ENCODE measurements at places on chromosomes 7 and 10.

- no peak for DNase-seq
Measured at GRCh38 chr7:32070406-32071360, at the start of gene PDE1C. PDE1C (minus strand) TSS chr7:32070407.

DNA sequence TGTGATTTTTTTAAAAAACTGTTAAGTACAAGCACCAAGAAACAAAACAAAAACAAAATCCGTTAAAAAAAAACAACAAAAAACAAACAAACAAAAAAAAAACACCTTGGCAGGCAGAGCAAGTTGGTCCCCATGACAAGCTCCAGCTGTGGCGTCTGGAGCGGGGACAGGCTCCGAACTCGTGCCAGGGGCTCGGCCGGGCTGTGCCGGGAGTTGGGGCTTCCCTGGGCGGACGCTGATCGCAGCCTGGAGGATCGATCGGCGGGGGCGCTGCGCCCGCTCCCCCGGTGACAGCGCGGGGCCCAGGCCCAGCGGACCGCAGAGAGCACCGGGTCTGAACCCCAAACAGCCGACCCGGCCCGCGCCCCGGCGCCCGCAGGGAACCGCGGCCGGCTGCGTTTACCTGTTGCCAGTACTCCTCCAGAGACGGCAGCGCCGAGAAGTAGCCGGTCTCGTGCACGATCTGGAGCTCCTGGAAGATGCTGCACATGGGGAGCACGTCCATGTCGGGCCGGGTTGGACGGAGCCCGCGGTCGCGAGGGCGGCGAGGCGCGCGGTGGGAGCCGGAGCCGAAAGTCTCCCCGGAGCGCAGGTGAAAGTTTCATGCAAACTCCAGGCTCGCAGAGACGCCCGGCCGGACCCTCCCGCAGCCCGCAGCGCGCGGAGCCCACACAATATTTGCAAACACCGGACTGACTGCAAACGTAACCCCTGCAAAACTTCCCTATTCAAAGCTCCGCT is at the start of gene KLF6:
Gene KLF6 (minus strand): TSS at position 700 of the 741 bp plus-strand sequence. CDS start 195 bp downstream, at position 505.
- DNase-seq = no peak

DNA sequence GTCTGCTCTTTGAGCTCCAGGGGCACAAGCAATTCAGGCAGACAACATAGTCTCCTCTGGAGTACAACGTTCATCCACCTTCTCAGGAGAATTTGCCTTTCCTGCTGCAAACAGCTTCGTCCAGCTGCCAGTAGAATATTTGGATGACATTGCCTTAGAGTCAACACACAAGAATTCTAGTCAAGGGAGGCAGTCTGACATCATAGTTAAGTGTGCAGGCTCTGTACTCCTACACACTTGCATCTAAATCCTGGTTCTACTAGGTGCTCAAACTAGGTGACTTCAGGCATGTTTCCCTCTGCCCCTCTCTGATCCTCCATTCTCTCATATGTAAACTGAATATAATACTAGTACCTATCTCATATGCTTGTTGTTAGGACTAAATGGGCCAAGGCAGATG is 314.8 kb downstream of the HPSE2 start:
- no peak for DNase-seq

GRCh38 chr7:150317748-150318444 is 5.3 kb upstream of the LRRC61 start:
- no peak for DNase-seq

DNA sequence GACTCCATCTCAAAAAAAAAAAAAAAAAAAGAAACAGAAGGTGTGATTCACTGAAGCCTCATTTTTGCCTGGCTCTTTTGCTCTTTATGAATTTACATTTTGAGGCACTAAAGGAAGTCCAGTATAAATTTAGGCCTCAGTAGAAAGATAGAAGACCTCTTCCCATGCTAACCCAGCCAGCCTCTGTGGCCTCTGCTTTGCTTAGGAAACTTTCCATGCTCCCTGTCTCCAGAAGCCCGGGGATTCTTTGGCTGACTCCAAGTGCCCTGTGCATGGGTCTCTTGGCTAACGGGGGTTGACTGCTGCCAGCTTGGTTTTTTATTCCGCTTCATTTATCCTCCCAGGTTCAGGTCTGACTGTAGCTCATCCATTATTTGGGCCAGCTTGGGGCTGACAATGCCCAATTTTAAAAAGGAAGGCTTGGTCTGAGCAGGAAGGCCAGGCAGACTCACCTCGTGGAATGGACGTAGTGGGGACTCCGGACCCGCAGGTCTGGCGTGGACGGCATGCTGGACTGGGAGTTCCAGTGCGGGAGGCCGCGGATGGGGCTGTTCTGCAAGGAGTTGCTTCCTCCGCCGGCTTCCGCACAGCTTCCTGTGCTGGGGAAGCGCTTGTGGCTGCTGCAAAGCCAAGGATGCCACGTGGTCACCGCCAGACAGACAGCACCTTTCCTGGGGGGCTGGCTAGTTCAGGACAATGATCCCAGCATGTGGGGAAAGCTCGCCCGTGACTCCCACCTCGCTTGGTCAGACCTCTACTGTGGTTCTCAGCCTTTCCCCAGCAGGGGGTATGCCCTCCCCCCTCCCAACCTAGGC is 72.3 kb downstream of the PRPF18 start:
- no peak for DNase-seq
